ENCODE measurements at places on chromosomes 12 and 14.
A peak's percentile ranks its signal among the peaks of the same experiment; 100 is the strongest.

DNA sequence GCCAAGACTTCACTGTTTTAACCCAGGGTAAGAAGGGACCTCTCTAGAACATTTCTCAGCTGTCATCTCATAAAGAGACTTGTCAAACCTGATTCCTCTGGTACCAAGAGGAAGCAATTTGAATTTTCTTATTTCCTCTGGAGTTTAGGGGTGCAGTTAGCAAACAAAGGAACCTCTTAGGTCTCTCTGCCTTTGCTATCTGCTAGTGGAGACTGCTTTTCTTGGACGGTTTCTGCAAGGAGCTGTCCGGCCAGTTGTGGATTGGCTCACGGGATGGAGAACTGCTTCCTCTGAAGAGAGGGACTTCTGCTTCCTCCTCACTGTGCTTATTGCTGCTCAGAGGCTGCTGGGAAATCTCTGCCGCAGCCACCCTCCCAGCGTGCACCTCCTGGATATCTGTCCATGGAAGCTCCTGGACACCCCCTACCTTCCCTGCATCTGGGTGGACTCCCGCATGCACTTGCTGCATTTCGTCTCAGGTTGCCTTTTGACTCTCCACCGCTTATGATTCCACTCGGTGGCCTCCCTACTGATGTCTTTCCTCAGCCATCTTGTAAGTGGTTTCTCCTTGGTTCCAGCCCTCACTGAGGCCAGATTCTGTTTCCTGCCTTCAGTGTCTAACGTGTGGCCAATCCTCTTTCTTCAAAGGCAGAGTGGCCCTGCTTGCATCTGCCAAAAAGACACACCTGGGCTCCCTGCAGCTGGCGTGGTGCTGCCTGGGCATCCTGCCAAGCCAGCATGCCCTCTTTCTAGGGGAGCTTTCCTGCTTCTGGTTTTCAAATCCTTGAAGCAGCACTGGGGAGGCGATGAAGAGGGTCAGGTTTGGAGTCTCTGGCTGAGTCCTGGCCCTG lies 187.3 kb downstream of the CHST11 start:
- no peak for DNase-seq

DNA sequence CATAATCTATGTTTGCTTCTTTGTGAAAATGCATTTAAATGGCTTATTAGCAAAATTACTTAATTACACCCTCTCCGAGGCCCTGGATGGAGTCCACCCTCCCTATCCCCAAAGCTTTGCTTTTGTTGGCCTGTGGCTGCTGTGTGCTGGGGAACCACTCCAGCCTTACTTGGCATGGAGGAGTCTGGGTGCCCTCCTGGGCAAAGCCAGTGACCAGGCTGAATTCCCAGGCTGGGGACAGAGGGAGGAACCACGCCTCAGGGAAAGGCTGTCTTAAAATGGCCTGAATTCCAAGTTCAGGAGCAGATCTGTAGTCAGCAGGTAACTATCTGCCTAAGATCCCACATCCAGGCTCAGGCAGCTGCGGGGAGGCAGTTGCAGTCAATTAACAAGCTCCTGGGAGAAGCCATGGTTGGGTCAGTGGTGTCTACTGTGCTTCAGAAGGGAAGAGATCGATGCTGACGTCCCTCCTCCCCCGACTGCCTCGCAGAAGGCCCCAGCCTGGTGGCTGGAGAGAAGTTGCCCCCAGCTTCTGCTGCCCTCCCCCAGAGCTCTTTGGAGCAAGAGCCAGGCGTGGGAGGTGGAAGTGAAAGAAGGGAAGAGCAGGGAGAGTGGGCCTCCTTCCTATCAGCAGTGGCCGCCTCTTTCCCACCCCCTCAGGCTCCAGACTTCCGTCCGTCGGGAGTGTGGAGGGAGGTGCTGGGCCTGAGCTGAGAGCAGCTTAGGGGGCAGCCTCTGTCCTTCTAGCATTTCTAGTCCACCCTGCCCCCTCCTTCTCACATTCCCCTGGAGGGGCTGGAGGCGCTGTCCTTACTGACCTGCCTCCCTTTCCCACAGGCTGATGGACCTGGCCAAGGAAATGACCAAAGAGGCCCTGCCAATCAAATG lies 11.3 kb downstream of the VASH1 start:
- peak; percentile 58 for DNase-seq

DNA sequence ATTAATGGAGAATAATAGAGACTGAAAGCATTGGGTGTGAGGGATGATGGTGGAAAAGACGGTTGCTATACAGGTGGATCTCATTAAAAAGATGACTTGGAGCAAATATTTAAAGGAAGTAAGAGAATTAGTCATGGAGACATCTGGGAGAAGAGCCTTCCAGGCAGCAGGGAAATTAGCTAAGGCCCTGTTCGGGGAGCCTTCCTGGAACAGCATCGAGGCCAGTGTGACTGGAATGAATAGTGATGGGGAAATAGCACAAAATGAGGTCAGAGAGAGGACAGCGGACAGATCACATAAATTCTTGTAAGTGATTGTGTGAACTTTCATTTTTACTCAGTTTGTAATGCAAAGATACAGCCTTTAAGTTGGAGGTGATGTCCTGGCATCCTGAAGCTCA lies 842.3 kb downstream of the SLC6A15 start:
- peak; percentile 98 for DNase-seq

- DNase-seq: peak; percentile 50
These were observed 939 bp downstream of the NPC2 start for GRCh38 chr14:74491956-74492775.

DNA sequence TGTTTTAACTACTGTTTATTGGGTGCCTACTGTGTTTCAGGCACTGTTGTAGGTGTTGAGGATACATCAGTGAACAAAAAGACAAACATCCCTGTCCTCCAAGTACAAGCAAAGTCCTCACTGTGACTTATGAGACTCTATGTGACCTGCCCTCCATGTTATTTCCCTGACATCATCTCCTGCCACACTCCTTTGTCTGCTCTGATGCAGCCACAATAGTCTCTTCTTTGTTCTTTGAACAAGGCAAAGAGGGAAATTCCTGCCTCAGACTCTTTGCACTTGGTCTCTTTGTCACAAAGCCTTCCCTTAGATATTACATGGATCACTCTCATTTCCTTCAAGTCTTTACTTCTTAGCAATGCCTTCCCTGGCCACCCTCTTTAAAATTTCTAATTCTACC lies 240.1 kb upstream of the SRRM4 start:
- DNase-seq: no peak

GRCh38 chr14:90730206-90730766 lies 85.9 kb downstream of the TTC7B start:
- DNase-seq: no peak

- DNase-seq: no peak
These were observed 255.2 kb downstream of the SOX5 start for GRCh38 chr12:23694307-23694706.

DNA sequence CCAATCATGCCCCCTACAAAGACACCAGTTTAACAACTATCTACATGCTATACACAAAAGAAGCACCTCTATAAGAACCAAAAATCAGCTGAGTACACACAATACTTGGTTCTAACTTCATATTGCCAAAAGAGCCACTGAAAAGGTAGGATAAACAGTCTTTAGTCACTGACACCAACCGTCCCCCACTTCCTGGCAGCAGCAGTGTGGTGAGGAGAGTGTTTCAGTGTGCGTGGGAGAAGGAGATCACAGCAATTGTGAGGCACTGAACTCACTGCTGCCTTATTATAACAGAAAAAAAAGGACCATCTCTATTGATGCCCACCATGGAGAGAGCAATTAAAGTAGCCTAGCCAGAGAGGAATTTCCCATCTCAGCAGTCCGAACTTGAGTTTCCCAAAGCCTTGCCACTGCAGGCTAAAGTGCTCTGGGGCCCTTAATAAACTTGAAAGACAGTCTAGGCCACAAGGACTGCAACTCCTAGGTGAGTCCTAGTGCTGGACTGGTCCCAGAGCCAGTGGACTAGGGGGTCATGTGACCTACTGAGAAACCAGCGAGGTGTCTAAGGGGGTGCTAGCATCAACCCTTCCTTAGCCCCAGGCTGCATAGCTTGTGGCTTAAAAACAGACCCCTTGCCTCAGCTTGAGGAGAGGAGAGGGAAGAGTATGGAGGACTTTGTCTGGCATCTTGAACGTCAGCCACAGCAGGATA lies 37.1 kb upstream of the LMNTD1 start:
- DNase-seq: no peak

GRCh38 chr12:107200394-107200793 lies 107.0 kb upstream of the CRY1 start:
- peak; percentile 76 for DNase-seq

- no peak for DNase-seq
These were observed 96.1 kb downstream of the TRHDE start for GRCh38 chr12:72368298-72368697.

- DNase-seq: no peak
These were observed 360.4 kb downstream of the RGS6 start for GRCh38 chr14:72292689-72293024.
